ENCODE measurements at places on chromosomes 1 and 21. TPM values are rescaled to one million over a fixed set of nuclear protein-coding genes. Genes with fewer than 3 reads are reported as not detected.

The TAGLN2 gene
- 238 TPM for total RNA-seq

The IGSF5 gene
- total RNA-seq = 0.82 TPM

The LCE1D gene
- not detected for total RNA-seq

The OR6K3 gene
- not detected for total RNA-seq

The TTC24 gene
- 0.82 TPM for total RNA-seq

The STIL gene
- total RNA-seq = 8.8 TPM

The SAMD11 gene
- total RNA-seq = 6.1 TPM

The S100A7A gene
- total RNA-seq = not detected

The TNFAIP8L2 gene
- 2.7 TPM for total RNA-seq

The CAPN8 gene
- 0.62 TPM for total RNA-seq

The UBXN10 gene
- total RNA-seq = 0.51 TPM

The UHMK1 gene
- total RNA-seq = 51.7 TPM

The BRINP2 gene
- 0.31 TPM for total RNA-seq

The HRNR gene
- total RNA-seq = not detected

The KIF2C gene
- total RNA-seq = 12.5 TPM

The DIRAS3 gene
- total RNA-seq = 10.3 TPM

The CAMSAP2 gene
- 53.6 TPM for total RNA-seq

The PCSK9 gene
- 1.3 TPM for total RNA-seq

The TMEM63A gene
- 39.3 TPM for total RNA-seq

The AQP10 gene
- total RNA-seq = not detected

The NMNAT2 gene
- 0.72 TPM for total RNA-seq

The LPAR3 gene
- total RNA-seq = 4.7 TPM

The ZMYM4 gene
- 54.4 TPM for total RNA-seq

The RPL11 gene
- 1,184 TPM for total RNA-seq

The MAP7D1 gene
- total RNA-seq = 134 TPM

The TINAGL1 gene
- 56.0 TPM for total RNA-seq

The ATF6 gene
- 26.7 TPM for total RNA-seq

The FABP3 gene
- 260 TPM for total RNA-seq

The DDR2 gene
- 60.6 TPM for total RNA-seq

The EPHA10 gene
- not detected for total RNA-seq

The SLC30A10 gene
- 2.2 TPM for total RNA-seq

The RGL1 gene
- 26.6 TPM for total RNA-seq

The IGSF21 gene
- total RNA-seq = not detected

The KLHDC7A gene
- 0.31 TPM for total RNA-seq

The CYYR1 gene
- 12.6 TPM for total RNA-seq

The RGS8 gene
- 0.10 TPM for total RNA-seq

The ZBTB21 gene
- 10.7 TPM for total RNA-seq

The DCDC2B gene
- total RNA-seq = not detected

The F5 gene
- 0.62 TPM for total RNA-seq

The HSD3B1 gene
- not detected for total RNA-seq

The TAS1R1 gene
- total RNA-seq = 2.2 TPM

The OR2L8 gene
- not detected for total RNA-seq

The MYOG gene
- total RNA-seq = 256 TPM

The MXRA8 gene
- 95.3 TPM for total RNA-seq

The C1orf159 gene
- 3.8 TPM for total RNA-seq

The COL9A2 gene
- 6.5 TPM for total RNA-seq

The ARMH1 gene
- total RNA-seq = 1.6 TPM

The CLDN17 gene
- total RNA-seq = not detected

The USP48 gene
- 98.1 TPM for total RNA-seq

The TRIM67 gene
- total RNA-seq = 0.10 TPM

The KIRREL1 gene
- 46.2 TPM for total RNA-seq

The MANEAL gene
- total RNA-seq = 4.6 TPM

The HES3 gene
- not detected for total RNA-seq

The GREM2 gene
- 7.2 TPM for total RNA-seq

The CD247 gene
- 0.41 TPM for total RNA-seq

The UTS2 gene
- not detected for total RNA-seq

The KIF14 gene
- total RNA-seq = 5.1 TPM

The SELL gene
- 4.3 TPM for total RNA-seq

Data from tongue (tissue), 3 donors.